CD8-positive, alpha-beta T cell (primary cell): ENCODE measurements at places on chromosomes 16 and 17.

DNA sequence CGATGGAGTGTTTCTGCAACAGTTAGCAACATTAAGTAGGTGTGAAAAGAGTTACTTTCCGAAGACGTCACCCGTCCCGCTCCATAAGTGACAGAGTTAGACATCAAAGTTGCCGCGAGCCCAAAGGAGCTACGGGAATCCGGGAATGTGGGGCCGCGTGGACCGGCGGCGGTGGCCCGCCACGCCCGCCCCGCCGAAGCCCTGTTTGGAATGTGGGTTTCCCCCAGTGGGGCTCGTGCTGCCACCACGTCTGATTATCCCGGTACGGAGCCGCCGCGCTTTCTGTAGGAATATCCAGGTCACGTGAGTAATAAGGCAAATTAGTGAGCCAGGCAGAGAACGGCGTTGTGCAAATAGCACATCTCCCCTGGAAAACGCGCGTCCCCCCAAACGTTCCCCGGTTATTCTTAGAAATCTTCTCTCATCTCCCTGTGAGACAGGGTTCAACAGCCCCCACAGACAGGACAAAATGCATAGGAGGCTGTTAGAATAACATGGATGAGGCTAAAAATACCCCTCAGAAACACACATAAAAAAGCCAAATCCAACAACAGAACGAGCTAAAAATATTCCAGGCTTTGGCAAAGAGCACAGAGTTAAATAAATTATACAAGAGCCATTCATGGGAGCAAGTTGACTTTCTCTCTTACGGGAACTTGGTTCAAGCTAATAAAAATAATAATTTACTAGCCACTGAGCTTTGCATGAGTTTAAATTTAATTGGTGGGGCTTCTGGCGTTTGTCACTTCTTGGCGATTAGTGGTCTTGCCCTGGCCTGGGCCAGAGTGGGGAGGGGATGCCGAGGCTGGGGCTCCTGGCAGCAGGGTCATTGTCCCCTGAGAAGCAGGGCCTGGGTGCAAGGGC lies 8.6 kb downstream of the BAHCC1 start:
- no peak for DNase-seq

GRCh38 chr17:1227917-1228780 lies 42.1 kb upstream of the BHLHA9 start:
- DNase-seq = peak; percentile 16

- DNase-seq = no peak
Measured at GRCh38 chr17:19285213-19285900, 48.2 kb downstream of the EPN2 start.

GRCh38 chr17:76076146-76076764 lies 1.7 kb downstream of the GALR2 start:
- DNase-seq = no peak

DNA sequence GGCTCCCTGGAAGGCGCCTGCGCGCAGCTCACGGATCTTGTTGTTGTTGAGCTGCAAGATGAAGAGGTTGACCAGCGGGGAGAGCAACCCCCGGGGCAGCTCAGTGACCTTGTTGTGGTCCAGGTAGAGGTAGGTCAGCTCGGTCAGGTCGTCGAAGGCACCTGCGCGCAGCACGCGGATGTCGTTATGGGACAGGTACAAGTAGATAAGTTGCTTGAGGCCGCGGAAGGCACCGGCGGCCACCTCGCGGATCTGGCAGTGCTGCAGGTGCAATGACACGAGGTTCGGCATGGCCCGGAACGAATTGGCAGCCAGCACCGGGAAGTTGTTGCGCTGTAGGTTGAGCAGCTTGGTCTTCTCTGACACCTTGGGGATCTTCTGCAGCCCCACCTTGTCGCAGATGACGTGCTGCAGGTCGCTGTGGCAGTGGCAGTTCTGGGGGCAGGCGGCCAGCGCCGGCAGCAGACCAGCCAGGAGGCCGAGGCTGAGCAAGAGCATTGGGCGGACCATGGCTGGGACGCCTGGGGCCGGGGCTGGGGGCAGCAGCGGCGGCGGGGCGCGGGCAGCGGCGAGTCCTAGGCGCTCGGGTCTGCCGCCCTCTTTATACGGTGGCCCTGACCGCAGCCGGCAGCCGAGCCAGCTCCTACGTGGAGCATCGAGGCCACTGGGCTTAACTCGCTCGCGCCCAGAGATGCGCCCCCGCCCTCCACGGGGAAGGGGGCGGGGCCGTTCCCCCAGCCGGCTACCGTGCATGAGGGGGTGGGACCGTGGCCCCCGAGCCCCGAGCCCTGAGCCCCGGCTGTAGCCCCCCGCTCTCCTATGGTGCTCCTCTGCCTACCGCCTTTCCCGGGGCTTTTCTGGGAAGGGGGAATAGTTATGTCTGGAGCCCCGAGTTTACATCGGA lies at the start of gene CHAD:
CHAD (minus strand) TSS at position 577 of the 904 bp plus-strand sequence; CDS start at position 510, 67 bp downstream.
- DNase-seq = no peak

DNA sequence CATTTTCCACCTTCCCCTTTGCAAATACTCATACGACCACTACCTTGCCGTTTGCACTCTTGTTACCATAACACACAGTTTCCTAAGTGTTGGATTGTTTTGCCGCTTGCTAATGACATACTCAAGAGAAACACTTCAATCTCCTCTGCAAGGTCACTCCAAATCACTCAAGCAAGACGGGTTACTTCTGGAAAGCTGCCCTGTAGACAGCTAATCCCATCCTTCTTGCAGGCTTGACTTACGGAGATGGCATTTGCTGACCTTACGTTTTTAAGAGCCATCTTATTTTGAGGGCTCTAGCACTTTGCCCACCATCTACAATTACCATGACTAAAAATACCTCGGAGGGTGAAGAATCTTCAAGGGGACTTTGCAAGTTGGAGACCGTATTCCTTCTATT lies 46.2 kb downstream of the MYH3 start:
- no peak for DNase-seq

DNA sequence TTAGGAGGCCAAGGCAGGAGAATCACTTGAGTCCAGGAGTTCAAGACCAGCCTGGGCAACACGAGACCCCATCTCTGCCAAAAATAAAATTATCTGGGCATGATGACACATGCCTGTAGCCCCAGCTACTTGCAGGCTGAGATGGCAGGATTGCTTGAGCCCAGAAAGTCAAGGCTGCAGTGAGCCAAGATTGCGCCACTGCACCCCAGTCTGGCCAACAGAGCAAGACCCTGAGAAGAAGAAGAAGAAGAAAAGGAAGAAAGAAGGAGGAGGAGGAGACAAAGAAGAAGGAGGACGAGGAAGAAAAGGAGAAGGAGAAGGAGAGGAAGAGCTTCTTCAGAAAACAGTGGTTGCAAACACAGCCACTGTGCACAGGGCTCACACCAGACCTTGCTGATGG lies 8.4 kb upstream of the DPEP3 start:
- DNase-seq = no peak

- no peak for DNase-seq
Measured at GRCh38 chr16:79402356-79402755, 198.2 kb downstream of the MAF start.

DNA sequence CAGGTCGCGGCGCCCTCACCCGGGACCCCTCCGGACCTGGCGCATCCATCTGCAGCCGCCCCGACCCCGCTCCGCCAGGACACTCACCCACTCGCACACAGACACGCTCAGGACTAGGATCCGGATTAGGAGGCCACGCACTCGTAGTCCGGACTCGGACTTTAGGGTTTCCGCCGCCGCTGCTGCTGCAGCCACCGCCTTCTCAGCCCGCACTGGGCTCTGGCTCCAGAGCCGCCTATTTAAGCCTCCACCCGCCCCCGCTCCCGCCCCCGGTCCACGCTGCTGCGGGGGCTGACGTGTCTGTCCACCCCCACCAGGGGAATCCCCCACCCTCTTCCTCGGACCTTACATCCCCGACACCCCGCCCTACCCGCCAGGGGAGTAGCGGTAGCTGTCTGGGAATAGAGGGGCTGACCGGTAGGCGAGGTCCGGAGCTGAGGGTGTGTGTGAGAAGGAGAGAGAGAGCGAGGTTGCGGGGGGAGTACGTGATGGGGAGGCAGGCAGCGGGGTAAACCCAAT lies at the start of gene RRAD:
RRAD (minus strand) TSS at position 214 of the 519 bp plus-strand sequence. CDS start 356 bp downstream, outside the sequence.
- peak; percentile 50 for DNase-seq

GRCh38 chr16:78844682-78845081 lies 745.2 kb downstream of the WWOX start:
- no peak for DNase-seq
